Non-pigmented ciliary epithelial cell (primary cell): ENCODE measurements at places on chromosomes 2 and 18.

DNA sequence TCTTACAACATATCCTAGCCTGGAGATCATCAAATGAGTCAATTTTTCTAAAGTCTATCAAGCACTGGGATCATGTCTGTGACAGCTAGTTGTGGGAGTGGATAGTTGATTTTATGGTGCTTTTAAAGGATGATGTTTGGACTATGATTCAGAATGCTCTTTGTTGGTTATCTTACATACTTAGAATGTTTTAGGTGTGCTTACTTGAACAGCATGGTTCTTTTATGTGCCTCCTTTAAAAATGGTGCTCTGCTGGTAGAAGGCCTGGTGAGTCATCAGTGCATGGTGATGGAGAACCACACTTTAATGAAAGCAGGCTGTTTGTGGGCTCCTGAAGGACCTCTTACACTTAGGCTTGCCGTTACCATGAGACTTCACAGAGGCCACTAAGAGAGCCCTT is 682.7 kb upstream of the FANCL start:
- peak; percentile 70 for DNase-seq

DNA sequence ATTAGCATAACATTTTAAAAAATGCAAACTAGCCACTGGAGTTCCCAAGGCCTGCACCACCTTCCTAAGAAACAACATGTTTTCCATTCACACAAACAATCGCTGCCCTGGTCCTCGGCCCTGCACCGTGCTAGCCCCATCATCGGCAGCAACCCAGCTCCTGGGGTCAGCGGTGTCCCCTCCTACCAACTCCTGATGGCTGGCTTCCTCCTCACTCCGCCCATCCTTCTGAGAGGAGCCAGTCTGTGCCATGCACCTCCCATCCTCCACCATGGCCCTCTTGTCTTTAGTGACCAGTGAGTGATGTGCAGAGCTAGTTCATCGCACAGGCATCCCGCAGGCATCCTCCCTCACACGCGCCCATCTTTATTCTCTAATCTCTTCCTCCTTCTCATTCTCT is 81.9 kb downstream of the LONRF2 start:
- DNase-seq = no peak

DNA sequence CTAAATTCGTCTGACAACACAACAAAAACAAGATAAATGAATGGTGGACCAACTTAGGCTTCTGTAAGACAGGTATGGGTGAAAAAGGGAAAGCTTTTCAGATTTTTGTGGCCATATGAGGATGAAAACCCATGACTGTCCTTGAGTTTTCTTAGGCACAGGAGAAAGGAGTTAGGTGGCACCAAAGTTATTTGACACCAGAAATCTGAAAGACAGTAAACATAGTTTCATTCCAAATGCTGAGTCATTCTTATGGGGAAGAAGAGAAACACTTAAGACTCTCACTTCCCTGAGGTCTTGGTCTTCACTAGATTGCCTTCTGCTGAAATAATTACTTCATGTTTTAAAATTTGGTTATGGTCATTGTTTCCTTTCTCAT is 5.2 kb upstream of the GPD2 start:
- DNase-seq = no peak

- DNase-seq = peak; percentile 94
Observed at GRCh38 chr2:215728504-215729065, 284.8 kb downstream of the MREG start.

DNA sequence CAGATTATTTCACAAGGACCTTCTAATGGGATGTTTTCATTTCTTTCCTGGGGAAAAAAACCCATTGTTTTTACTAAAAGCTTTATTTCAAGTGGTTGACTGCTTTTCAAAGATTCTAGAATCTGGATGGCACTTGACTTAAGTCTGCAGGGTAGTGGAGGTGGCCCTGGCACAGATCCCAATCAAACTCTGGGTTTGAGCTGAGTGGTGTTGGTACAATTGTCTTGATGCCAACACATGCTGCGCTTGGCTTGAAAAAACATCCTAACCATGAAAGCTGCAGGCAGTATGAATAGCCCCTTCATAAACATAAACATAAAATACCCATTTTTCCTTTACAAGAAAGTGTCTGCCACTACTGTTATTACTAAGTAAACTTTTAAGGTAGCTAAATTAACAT is 3.6 kb downstream of the PAPOLG start:
- DNase-seq = no peak

DNA sequence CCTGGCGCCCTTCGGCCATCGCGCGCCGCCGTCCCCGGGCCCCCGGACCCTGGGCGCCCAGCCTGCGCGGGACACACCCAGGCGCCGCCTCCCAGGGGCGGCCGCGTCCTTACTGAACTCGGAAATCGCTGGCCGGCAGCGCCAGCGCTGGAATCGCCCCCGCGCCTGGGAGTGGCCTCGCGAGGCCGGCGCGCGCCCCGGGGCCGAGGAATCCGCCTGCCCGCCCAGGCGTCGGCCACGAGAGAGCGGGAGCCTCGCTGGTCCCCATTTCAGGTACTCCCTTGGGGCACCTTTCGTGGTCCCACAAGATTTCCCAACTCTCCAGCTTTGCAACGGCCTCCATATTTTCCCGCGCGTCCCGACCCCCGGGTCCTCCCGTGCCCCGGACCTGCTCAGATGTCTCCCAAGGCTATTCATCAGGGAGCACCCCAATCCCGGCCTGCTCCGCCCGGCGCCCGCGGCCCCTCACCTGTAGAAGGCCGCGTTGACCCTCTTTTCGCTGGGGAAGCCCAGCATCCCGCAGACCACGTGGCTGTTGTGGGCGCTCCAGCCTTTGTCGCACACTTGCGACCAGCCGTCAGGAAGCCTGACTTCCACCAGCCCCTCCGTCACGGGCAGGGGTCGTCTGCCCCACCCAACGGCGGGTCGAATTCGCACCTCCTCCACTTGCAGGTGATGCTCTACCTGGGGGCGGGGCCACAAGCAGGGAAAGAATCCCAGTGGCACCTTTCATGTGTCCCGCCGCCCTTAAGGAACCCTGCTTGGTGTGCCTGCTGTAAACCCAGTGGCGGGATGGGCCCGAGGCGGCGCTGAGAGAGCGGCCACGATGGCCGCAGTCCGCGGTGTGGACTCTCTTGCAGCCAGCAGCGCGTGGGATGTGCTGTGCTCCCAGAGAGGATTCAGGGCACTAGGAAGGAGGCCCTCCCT is 4.6 kb downstream of the LOXL3 start:
- no peak for DNase-seq

- DNase-seq = peak; percentile 60
Observed at GRCh38 chr2:235746257-235746934, 252.6 kb downstream of the AGAP1 start.

DNA sequence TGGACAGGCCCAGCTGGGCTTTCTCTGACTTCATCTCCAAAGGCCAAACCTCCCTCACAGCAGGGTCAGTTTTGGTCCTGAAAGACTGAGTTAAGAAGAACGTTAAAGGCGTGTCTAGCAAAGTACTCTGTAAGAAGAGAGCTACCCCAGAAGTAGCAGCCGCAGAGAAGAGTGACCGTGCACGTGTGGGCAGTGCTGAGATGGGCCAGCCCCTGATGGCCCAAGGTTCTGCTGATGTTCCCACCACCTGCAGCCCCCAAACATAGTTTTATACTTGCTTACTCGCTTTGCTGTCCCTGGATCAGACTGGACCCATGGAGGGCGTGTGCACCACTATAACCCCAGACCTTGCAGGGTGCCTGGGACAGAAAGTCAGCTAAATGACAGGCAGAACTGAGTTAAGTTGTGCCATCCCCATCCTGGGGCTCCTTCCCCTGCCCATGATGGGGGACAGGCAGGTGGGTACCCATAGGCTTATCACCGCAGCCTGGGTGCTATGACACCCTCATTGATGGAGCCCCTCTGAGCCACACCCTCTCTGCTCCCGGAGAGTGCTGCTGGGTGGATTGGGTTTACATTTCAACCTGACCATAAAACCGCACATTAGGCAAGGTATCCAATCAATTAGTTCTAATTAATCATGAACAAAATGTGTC is 367.3 kb upstream of the HS6ST1 start:
- DNase-seq = no peak

GRCh38 chr2:156087875-156088274 is 244.6 kb downstream of the NR4A2 start:
- peak; percentile 28 for DNase-seq

GRCh38 chr2:36068086-36068485 is 287.5 kb upstream of the CRIM1 start:
- no peak for DNase-seq

GRCh38 chr2:20698916-20699613 is 32.1 kb downstream of the GDF7 start:
- DNase-seq = no peak

- DNase-seq = no peak
Observed at GRCh38 chr18:70025580-70025979, 77.9 kb upstream of the CD226 start.

GRCh38 chr2:111954602-111955332 is 56.4 kb downstream of the MERTK start:
- DNase-seq = no peak
